Caco-2 (cell line): ENCODE measurements at places on chromosomes 1 and 21. TPM values are rescaled to one million over a fixed set of nuclear protein-coding genes. Genes with fewer than 3 reads are reported as not detected.

DNA sequence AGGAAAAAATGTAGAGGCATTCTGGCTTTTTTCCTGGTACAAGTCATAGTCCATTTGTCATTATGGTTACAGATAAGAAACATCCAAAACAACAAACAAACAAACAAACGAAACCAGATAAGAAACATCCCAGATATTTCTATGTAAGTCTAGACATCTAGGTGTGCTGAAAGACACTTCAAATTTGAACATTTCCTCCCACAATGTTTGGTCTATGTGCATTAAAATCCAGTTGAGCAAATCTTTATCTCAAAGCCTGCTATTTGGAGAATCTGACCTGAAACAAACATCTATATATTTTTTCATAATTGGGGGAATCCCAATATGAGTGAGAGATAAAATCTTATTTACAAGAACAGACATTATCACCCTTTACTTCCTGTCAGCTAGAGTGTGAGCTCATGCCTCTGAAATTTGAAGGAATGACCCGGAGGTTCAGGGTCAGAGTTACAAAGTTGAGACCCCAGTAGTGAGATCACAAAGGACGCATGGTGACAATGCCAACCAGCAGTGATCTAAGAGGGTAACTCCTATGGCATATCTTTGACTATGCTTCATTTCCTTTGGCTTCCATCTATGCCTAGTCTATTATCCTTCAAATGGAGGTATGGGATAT, 182.9 kb upstream of the ATP1B1 start:
- no peak for DNase-seq

GRCh38 chr1:75710832-75711231, 13.7 kb upstream of the ACADM start:
- no peak for DNase-seq

GRCh38 chr21:33024201-33025103, 1.3 kb upstream of the OLIG2 start:
- no peak for DNase-seq

GRCh38 chr1:201625851-201626251, 86.9 kb downstream of the NAV1 start:
- no peak for DNase-seq

- no peak for DNase-seq
Measured at GRCh38 chr1:234842726-234843641, 233.0 kb upstream of the IRF2BP2 start.

GRCh38 chr1:192654591-192655251, 18.8 kb downstream of the RGS13 start:
- no peak for DNase-seq

DNA sequence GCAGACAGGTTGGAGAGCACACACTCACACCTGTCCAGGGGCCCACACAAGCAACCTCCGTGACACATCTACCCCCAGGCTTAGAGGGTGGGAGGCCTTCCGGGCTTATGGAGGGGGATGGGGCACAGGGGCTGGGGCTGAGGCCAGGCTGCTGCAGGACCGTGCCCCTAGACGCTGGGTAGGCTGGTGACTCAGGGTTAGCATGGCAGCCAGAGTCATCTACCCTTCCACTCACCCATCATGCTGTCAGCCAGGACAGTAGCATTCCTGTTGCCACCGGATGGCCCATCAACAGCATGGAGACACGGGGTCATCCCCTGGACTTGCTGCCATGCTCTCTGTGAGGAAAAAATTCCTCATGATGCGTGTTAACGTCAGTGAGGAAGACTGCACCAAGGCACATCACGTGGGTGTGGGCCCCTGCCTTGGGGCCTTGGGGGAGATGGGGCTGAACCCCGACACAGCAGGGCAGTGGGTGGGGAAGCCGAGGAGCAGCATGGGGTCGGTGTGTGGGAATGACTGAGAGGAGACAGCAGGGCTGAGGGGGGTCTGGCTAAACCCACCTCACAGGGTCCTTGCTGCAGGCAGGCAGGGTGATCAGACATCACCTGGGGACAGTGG, 52.8 kb downstream of the WNT9A start:
- DNase-seq, result peak; percentile 26

- no peak for DNase-seq
Measured at GRCh38 chr1:75745276-75745675, 20.8 kb downstream of the ACADM start.

DNA sequence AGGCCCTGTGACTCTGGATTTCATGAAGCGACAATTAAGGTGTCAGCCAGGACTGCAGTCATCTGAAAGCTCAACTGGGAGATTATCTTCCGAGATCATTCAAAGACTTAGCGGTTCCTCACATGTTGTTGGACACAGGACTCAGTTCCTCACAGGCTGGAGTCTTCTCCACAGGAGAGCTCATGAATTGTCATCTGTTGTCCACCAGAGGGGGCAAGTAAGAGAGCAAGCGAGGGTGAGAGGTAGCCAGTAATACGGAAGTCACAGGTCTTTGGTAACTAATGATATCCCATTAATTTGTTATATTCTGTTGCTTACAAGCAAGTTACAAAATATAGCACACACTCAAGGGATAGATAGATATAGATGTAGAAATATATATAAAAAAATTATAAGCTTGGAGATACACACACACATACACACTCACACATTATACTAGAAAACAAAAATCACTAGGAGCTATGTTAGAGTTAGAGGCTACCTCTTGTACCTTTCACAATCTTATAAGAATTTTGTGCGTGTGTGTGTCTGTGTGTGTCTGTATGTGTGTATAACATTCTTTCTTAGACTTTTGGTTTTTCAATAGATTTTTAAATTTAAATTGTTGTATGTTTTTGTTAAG, 1695.3 kb downstream of the BRINP3 start:
- peak; percentile 68 for DNase-seq

DNA sequence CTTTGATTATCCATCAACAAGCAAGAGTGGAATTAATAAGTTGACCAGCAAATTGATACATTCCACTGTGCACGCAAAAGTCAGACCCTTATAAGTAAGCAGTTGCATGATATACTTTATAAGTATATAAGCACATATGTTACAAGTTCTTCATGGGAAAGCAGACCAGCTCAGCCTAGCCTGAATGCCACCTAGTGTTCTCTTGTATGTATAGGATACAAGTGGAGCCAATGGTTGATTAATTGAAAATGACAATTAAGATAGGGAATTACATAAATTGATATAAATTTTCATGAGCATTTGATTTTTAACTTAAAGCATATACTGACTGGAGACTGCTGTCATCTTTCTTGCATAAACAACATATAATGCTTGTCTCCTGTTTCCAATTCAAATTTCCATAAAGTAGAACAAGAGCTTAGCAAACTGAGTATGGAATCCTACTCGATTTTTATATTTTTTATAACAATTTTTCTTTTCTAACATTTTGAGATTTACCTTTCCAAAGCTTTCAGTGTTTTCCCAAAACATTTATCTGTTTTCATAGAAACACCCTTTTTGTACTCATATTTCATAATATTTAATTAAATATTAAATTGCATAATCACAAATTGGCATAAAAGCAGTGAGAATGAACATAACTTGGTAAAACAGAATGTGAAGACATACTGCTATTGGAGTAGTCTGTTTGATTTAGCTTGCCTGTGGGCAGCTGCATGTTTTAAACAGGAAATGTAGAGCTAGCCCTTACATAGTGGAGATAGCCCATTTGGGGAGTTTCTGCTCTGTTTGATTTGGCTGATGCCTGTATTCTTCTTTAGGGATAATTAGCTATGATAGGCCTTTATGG, 62.8 kb downstream of the MAGI3 start:
- peak; percentile 4 for DNase-seq

GRCh38 chr1:55707196-55707595, 492.0 kb upstream of the USP24 start:
- DNase-seq, result no peak

GRCh38 chr1:51908499-51908898, 30.0 kb upstream of the NRDC start:
- no peak for DNase-seq

DNA sequence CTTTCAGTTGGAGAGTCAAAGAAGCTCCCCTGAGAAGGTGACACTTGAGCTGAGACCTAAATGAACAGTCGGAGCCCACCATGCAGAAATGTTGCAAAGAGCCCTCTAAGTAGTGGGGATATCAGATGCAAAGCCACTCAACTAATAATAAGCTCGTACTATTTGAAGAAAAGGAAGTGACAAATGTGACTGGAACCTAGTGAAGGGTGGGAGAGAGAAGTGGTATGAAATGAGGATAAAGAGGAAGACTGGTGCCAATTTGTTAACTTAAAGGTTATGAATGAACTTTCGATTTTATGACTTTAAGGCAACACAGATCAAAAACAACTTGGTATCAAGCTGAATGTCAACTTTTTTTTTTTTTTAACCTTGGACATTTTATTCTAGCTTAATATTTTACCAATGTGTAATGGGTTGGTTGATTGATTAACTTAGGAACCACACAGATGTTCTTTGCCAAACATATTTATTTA, 14.7 kb downstream of the LYPLAL1 start:
- DNase-seq, result no peak

DNA sequence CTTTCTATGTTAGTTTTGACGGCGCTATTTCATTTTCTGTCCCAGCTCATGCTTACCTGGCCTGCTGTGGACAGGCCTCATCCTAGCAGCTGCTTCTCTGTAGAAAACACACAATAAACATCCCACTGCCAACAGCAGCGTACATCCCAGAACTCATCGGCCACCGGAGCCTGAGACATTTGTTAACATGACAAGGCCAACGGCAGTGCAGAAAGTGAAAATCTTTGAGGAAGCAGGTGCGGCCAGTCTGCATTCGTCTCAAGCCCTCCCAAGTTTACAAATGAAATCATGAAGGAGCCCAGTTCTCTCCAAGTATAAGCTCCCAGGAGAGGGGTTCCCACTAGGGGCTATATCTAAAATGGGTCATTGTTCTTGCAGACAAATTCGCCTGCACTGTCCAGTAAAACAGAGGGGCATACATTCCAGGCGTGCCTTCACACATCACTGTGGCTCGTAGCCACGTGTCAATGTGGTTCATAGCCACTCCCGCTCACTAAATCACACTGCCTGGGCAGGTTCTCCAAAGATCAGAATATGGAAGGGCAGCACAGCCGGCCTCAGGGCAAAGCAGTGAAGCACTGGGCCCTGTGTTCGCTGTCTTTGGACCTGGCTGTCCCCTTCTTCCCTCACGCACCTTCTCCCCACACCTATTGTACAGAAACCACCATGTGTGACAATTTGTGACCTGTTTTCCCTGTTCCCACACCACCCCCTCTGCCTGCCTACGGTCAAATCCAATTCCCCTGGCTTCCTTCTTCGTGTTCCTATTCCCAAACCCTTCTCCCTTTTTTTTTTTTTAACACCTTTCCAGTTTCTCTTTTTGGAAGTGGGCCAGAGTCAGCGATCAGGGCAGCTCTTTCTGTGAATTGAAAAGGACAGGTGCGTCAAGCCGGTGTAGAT, 27.0 kb upstream of the ABCG1 start:
- DNase-seq, result no peak

DNA sequence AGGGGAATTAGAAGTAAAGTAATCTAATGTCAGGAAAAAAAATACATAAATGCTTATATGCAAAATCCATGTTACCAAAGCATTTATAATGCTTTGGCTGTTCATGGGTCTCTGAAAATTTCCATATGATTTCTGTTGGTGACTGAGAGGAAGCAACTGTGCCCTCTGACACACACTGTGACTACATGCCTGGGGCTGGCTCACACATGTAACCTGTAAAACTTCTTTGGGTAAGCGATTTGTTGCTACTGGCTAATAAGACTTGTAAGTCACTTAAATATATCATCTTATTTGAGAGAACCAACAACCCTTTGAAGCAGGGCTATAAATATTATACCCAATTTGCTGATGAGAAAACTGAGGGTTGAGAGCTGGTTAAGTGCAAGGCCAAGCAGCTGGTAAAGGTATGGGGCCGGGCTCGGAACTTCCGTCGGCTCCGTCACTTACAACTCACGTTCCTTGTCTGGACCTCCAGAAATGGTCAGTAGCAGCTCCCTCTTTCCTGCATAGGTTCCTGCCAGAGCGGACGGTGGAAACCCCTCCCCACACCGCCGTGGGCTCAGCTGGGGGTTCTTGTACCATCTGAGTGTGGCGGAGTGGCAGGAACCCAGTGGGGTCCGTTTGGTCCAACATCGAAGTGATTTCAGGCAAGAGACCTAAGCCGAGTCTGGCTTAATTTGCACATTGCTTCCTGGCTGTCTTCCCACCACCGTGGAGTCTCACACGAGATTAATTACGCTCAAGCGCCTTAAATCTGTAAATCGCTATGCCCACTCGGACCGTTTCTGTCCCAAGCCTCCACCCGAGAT, 714 bp downstream of the DFFA start:
- peak; percentile 39 for DNase-seq

DNA sequence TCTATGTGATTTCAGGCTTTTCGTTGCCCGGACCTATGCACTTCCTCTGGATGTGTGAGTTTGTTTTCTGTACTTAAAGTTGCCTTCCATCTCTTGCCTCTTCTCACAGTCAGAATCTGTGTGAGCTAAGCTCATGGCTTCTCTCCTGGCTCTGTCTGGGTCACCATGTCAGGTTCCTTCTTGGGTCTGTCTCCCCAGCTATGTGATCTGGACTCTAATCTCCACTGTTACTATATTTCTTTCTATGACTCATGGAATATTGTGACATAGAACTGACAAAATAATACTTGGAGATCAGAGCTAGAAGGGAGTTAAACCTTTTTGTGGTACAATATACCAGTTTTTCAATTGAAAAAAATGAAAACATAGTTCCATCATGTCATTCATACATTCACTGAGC, 172.7 kb upstream of the FGGY start:
- DNase-seq, result no peak

- no peak for DNase-seq
Measured at GRCh38 chr1:179798864-179799516, 55.9 kb downstream of the FAM163A start.

GRCh38 chr21:31276663-31277062, 67.4 kb downstream of the TIAM1 start:
- DNase-seq, result no peak

ATP1A1 gene
- 479 and 508 TPM in 2 replicates for total RNA-seq

KRTAP12-2 gene
- not detected in 2 replicates for total RNA-seq

LINGO4 gene
- not detected in 2 replicates for total RNA-seq

DBT gene
- total RNA-seq, result 13.3 and 14.1 TPM in 2 replicates

IGSF3 gene
- total RNA-seq, result 21.8 and 24.0 TPM in 2 replicates

PEAR1 gene
- 0.18 and 0.39 TPM in 2 replicates for total RNA-seq

NTRK1 gene
- total RNA-seq, result not detected in 2 replicates

C8A gene
- not detected in 2 replicates for total RNA-seq

TGFB2 gene
- total RNA-seq, result 12.7 and 14.2 TPM in 2 replicates

LIN9 gene
- total RNA-seq, result 11.0 and 12.2 TPM in 2 replicates
